Renal pelvis (tissue), 12 donors: ENCODE measurements at places on chromosomes 2 and 18. TPM values are rescaled to one million over a fixed set of nuclear protein-coding genes. Genes with fewer than 3 reads are reported as not detected.

DNA sequence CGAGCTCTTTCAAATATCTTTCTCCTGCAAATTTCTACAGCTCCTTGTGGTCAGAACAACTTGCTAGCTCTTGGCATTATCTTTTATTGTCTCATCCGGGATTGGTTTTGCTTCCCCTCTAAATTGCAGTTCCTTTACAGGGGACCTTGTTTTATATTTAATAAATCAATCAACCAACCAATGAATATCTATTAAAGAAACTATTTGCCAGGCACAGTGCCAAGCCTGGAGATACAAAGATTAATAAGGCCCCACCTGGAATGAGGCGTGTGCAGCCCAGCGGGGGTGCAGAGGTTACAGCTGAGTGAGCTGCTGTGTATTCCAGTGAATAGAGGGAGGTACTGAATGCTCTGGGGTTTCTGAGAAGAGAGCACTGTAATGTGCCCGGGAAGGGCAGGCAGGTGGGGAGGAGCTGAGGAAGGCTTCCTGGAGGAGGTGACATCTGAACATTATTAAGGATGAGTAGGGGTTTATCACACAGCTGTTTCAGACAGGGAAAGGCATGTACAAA is 51.8 kb downstream of the LIPG start:
- peak; percentile 39 for DNase-seq

DNA sequence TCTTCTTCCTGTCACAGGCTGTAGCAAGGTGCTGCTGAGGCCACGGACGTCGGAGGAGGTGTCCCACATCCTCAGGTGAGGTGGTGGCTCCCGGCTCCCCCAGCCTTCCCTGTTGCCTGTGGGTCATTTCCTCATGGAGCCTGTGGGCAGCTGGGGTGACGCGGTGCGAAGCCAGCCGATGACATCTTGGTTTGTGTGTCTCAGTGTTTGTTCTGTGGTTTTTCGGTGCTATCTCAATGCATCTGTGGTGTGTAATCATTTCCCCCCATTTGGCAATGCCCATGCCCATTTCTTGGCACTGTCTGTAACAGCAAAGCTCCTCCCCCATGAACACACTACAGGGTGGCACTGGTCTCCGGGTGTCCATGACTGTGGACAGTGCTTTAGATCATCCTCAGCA is 6.6 kb downstream of the D2HGDH start:
- no peak for DNase-seq

GRCh38 chr2:191789796-191790195 is 57.1 kb downstream of the CAVIN2 start:
- DNase-seq: no peak

GRCh38 chr2:127566576-127566975 is 31.1 kb downstream of the MYO7B start:
- DNase-seq: no peak

- DNase-seq: no peak
These were observed 34.2 kb downstream of the ADI1 start for GRCh38 chr2:3485166-3485565.

GRCh38 chr2:227000123-227000522 is 163.9 kb downstream of the COL4A4 start:
- no peak for DNase-seq

The SERPINB3 gene
- 0.13 TPM for polyA plus RNA-seq

- DNase-seq: no peak
These were observed 230.5 kb downstream of the MYCN start for GRCh38 chr2:16170675-16171424.

DNA sequence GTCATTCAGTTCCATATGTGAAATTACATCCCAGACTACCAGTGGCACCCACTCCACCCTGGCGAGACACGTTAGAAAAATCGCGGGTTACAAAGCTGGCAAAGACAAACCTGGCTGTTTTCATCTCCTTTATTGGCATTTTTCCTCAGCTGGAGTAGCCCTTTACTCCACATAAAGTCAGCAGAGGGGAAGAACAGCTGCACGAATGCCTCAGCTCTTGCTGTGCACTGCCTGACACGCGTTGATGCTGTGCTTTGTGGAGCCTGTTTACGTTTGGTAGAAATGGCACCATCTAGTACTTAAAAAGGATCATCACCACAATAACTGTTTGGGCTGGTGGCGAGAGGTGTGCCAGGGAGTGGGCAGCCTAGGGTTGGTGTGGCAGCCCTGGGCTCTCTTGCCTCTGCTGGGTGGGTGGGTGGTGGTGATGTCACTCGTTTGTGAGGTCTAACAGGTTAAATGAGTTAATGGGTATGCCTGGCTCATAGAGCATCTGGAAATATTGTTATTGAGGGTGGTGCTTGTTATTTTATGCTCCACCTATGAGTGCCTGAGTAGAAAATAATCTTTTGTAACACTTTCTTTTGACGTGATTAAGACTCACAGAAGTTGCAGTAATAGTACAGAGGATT is 16.4 kb downstream of the FARP2 start:
- DNase-seq: no peak

- no peak for DNase-seq
These were observed 37.0 kb downstream of the TGFA start for GRCh38 chr2:70516596-70516995.

DNA sequence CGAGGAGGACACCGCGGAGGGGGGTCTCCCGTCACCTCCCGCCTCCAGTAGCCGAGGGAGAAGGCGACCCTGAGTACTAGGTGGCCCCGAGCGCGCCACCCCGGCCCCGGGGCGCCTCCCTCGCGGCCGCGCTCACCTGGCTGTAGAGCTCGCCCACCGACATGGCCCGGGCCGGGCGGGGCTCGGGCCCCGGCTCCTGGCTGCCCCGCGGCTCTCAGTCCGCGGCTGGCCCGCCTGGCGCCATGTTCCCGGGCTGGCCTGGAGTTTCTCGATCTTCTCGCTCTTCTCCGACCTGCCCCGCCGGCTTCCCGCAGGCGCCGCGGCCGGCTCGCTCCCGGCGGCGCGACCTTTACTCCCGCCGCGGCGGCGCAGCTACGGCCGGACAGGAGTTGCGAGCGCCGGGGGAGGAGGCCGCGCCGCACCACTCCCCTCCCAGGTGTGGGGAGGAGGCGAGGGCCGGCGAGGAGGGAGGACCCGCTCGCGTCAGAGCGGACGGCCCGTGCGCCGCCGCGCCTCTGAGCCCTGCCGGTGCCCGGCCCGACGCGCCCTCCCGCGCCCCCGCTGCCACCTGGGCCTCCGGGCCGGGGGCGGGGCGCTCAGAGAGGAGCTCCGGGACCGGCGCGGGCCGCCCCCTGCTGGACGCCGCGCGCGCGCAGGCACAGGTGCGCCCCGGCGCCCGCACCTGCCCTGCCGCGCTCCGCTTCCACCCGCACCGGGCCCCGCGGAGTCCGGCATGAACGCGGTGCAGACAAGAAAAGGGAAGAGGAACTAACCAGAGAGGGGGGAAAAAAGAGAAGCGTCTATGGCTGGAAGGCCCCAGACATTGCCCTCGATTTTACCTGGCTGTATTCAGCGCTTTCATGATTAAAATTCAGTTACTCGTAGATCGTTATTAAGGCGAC is at the start of gene MYO5B:
MYO5B (minus strand) TSS at position 517 of the 902 bp plus-strand sequence; CDS start at position 163, 354 bp downstream.
- DNase-seq: peak; percentile 65

GRCh38 chr2:219451661-219452360 is 17.2 kb downstream of the SPEG start:
- DNase-seq: no peak

The SAP130 gene
- polyA plus RNA-seq: 29.2 TPM

GRCh38 chr2:113219889-113220641 is 46.3 kb downstream of the PSD4 start:
- DNase-seq: no peak
